ENCODE measurements at places on chromosomes 12 and 14.

GRCh38 chr12:16228067-16228466 is 49.4 kb downstream of the SLC15A5 start:
- no peak for DNase-seq

DNA sequence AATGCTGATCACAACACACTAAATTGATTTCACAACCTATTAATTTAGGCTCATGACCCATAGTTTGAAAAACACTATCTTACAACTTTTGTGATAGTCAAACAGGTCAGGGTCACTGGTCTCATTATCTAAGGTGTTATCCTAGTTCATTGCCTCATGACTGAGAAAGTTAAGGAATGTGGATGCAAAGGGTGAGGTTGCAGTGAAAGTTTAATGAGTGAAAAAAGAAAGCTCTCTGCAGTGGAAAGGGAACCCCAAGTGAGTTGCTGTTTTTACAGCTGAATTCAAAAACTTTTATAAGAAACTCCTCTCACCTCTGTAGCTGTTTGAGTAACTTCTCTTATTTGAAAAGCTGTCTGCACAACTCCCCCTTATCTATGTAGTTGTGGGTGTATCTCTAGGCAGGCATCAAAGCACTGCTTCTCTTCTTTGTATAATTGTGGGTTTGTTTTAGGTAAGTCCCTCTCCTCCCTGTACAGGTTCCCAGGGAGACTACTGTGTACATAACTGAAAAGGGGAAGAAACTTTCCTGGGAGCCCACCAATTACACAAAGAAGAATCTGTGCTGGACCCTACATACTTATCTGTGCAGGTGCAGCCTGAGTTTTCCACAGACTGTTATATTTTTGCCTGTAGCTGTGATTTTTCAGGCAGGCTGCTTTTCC is 18.9 kb downstream of the DNAL1 start:
- no peak for DNase-seq

GRCh38 chr12:107448198-107448597 is 237.4 kb upstream of the PWP1 start:
- DNase-seq = no peak

DNA sequence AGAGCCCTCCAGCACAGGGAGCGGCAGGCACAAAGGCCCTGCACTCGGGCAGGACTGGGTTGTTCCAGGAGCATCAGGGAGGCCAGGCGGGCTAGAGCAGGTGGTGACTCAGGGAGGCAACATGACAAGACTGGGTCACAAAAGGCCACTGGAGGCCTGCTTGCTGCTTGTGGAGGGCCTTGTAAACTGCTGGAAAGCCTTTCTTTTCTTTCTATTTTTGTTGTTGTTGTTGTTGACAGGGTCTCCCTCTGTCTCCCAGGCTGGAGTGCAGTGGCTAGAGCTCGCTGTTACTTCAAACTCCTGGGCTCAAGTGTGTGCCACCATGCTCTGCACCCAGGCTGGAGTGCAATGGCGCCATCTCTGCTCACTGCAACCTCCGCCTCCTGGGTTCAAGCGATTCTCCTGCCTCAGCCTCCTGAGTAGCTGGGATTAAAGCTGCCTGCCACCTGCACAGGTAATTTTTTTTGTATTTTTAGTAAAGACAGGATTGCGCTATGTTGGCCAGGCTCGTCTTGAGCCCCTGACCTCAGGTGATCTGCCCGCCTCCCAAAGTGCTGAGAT is 11.8 kb upstream of the RCOR1 start:
- no peak for DNase-seq

DNA sequence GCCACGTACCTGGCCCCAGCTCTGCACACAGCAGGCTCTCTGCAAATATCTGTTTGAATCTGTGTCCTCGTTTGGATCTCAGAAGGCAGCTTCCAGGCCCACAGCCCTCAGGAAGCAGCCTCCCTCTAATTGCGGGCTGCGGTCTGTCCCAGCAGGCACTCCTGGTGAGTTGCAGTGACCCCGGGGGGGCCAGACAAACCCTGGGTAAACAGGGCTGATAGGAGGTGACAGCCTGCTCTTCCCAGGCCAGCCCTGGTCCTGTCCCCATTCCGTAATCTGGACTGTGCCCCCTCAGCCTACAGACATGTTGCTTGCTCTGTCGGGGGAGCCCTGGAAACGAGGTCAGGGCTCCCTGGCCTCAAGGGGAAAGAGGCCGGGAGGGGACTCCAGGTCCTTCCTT is 2.0 kb downstream of the FOXN4 start:
- DNase-seq = no peak

DNA sequence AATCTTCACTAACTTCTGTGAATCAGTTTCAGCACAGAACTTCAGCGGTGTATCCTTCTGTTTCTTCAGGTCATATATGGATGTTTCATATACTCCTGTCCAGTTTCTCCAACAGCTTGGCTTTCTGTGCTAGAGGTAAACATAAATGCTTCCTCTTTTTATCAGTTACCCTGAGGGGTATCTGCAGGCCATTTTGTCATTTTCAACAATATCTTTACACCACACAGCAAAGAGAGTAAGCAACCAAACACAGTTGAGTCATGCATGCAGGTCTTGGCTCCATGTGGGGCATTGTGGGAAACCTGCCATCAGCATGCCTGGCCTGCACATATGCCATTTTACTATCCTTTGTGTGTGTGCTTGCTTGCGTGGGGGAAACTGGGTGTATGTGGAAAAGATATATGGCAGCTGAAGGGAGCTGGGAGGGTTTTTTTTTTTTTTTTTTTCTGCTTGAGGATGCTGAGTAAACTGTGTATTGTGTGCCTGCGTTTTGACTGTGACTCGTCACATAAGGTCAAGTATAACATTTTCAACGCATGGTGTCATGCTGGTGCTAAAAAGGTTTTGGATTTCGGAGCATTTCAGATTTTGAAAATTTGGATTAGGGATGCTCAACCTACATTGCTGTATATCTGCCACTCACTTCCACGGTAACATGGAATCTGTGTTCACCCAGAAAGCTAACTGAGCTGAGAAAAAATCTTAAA is 56.1 kb upstream of the YARS2 start:
- DNase-seq = no peak

DNA sequence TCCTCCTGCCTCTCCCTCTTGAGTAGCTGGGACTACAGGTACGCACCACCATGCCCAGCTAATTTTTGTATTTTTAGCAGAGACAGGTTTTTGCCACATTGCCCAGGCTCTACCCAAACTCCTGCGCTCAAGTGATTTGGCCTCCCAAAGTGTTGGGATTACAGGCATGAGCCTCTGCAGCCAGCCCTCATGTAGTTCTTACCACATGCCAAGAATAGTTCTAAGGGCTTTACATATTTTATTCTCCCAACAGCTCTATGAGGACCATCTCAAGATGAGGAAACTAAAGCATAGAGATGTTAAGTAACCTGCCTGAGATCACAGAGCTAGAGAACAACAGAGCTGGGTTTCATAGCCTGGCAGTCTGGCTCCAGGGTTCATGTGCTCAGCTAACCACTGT is 37.9 kb upstream of the ALDH2 start:
- DNase-seq = no peak

Data from GDM1 (cell line).